Hematopoietic multipotent progenitor cell (in vitro differentiated cells): ENCODE measurements at places on chromosomes 3 and 15.
A peak's percentile ranks its signal among the peaks of the same experiment; 100 is the strongest.

- peak; percentile 4 for DNase-seq
Observed at GRCh38 chr3:150925751-150926201, 20.5 kb upstream of the MINDY4B start.

DNA sequence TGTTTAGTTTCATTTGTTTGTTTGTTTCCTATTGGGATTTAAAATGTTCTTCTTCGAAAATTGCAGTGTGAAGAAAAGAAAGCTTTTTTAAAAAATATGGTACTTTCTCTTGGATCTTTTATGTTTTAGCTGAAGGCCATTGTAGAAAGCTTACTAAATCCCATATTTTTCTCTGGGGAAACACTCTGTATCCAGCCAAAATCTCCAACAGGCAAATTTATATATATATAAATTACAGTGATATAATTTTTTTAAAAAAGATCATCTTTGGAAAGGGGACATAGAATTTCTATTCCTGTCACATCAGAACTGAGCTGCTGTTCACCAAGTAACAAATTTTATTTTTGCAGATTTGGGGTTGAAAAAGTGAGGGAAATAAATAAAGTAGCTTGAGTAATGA, 19.6 kb upstream of the EPHA3 start:
- no peak for DNase-seq

DNA sequence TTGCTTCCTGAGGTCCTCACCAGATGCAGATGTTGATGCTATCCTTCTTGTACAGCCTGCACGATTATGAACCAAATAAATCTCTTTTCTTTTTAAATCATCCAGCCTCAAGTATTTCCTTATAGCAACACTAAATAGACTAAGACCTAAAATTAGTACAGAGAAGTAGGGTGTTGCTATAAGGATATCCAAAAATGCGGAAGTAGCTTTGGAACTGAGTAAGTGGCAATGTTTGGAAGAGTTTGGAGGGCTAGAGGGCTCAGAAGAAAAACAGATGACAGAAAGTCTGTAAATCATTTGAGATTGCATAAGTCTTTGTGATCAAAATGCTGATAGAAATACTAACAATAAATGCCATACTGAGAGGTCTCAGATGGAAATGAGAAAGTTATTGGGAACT, 894.9 kb downstream of the DIPK2A start:
- peak; percentile 7 for DNase-seq

DNA sequence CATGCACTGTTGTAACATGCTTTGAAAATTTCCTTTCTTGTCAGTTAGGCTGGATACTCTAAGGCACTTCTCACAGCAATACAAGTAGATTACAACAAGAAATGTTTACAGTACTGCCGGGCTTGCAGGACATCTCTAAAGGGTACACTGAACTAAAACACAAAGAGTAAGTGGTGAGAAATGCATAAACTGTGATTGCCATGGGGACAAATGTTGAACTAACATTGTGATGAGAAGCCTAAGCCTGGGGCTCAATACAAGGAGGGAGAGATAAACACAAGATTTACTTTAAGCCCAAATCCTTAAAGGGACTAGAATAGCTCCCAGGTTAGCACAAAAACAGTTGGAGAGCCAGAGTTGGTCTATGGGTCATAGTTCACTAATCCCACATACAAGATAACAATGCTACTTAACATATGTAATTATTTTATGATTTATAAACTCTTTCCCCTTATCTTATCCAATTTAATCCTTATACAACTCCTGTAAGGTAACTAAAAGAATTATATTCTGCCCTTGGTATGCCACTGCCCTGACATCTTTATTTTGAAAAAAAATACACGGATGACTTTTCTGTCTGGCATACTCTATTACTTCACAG, 126.9 kb downstream of the THRB start:
- no peak for DNase-seq
